ENCODE measurements at places on chromosomes 5 and 9.

DNA sequence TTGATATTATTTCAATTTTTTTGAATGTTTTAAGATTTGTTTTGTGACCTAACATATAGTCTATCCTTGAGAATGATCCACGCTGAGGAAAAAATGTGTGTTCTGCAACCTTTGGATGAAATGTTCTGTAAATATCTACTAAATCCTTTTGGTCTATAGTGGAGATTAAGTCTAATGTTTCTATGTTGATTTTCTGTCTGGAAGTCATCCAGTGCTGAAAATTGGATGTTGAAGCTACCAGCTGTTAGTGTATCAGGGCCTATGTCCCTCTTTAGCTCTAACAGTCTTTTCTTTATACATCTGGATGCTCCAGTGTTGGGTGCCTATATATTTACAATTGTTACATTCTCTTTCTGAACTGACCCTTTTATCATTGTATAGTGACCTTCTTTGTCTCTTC lies 422.3 kb downstream of the TMEM232 start:
- no peak for DNase-seq

GRCh38 chr9:78213712-78214111 lies 22.2 kb upstream of the CEP78 start:
- no peak for DNase-seq

- no peak for DNase-seq
Observed at GRCh38 chr5:147784146-147784987, 1.8 kb upstream of the JAKMIP2 start.

GRCh38 chr9:90996154-90997065 lies 194.8 kb downstream of the SYK start:
- no peak for DNase-seq

DNA sequence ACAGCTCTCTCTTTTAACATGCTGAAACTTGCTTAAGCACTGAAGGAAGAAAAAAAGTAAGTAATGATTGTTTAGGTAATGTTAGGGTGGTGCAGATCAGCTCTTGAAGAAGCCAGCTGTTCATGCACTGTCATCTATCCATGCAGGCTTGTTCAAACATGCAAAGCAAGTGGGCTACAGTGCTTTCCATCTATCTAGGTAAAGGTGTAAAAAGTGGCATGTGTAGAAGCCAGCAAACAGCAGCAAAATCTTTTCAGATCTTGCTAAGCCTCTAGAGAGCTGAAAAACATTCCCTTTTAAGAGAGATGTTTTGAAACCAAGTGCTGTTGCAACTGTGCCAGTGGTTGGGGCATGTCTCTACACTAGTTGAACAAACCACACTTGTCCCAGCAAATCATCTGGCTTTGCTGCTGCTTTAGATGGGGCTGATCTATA lies 214.4 kb downstream of the EFNA5 start:
- no peak for DNase-seq

DNA sequence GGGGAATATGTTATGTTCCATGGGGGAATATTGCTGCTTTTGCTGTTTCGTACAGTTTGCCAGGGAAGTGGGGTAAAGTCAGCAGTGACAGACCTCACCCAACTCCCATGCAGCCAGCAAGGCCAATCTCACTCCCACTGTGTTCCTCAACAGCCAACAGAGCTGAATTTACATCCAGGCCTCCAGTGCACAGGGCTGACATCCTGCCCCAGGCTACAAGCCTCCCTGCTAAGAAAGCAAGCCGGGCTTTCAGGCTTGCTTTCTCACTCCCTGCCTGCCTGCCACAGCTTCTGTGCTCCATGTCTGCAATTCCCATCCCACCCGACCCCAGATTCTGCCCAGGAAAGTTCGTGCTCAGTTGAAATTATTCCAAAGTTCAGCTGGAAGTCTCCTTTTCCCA lies 25.5 kb upstream of the SNCAIP start:
- no peak for DNase-seq

GRCh38 chr9:12934545-12935272 lies 159.9 kb downstream of the LURAP1L start:
- no peak for DNase-seq

DNA sequence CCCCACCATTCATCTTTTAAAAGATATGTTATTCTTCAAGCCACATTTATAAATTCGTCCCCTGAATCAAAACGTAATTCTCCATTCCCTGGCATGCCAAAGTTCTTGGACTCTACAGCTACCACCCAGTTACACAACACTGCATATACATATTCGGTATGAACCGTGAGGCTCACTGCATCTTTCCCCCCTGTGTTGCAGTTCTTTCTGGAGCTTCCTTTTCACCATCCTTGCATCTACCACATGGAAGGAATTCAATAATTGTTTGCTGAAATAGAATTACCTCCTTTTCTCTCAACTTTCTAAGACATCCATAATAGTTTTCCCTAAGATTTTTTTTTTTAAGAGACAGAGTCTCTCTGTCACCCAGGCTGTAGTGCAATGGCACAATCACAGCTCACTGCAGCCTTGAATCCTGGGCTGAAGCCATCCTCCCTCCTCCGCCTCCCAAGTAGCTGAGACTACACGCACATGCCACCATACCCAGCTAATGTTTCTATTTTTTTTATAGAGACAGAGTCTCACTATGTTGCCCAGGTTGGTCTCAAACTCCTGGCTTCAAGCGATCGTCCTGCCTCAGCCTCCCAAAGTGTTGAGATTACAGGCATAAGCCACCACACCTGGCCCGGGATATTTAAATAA lies 3.3 kb downstream of the LPAR1 start:
- no peak for DNase-seq

DNA sequence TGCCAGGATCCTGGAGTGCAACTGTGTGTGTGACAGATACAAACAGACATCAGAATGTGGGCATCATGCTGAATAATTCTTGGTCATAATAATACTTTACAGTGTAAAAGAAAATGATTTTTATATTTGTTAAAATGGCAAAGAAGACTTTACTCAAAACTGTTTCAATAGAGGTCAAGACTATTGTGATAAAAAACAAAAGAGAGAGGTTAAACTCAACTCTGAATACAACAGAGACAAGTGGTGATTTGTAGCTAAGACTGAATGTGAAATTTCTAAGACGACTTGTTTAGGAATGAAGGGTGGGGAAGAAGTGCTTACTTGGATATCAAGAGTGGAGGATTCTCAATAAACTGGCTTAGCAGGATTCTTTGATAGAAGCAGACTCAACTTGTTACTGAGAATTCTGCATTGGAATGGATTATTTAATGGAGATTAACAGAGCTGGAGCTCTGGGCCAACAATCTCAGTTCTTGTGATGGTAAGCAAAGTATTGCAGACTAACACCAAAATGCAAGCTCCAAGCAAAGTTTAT lies 457.4 kb upstream of the CDH18 start:
- DNase-seq, result no peak

DNA sequence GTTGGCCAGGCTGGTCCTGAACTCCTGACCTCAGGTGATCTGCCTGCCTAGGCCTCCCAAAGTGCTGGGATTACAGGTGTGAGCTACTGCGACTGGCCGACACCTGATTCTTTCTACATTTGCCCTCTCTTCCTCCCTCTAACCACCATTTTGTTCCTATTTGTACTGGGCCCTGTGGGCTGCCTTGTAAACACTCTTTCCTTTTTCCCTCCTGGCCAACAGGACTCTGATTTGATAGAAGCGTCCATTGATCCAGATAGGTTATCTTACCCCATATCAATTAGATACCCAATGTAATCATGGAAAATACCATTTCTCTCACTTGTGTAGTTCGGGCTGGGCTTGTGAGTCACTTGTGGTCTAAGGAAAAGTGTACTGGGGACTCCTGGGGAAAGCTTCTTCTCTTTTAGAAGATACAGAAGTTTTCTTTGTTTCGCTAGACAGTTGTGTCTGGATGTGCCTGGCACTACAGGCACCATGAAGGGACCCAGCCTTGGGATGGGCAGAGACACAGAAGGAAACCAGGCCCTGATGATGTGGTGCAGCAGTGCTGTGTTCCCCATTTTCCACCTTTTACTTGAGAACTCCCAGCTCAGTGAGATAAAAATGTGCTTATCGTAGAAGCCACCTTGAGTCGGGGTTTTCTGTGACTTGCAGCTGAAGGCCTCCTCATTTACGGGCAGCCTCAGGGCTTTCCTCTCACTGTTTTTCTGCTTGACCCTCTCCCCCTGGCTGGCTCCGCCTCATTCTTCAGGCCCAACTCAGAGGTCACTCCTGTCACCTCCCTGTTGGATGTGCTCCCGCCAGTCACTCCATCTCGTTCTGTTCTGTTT lies 32.8 kb upstream of the CPEB4 start:
- no peak for DNase-seq

GRCh38 chr5:165325221-165325620 lies 1819.8 kb downstream of the MAT2B start:
- no peak for DNase-seq

GRCh38 chr5:136374003-136374402 lies 8.7 kb upstream of the TRPC7 start:
- no peak for DNase-seq

DNA sequence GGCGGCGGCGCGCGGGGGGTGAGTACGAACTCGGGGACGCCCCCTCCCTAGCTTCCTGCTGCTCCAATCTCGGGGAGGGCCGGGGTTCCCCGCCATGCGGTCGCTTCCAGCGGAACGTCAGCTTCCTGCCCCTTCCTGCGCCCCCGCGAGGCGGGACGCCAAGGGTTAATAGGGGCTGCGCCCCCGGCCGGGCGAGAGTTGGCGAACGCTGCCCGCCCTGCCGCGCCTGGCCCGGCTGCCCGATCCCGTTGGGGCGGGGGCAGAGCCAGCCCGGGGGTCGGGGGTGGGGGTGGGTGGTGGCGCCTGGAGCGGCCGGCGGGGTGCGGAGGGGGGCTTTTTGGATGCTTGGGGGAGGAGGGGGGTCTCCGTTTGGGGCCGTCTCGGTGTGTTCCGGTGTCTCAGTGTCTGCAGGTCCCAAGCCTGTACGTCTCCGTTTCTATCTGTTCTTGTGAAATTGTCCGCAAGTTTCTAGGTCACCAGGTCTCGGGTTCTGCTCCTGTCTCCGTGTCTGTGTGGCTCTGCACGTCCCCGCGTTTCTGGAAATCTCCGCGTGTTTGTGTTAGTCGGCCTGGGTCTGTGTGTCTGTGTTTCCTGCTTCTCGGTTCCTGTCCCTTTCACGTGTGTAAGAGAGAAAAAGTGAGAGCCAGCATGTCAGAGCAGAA lies 789 bp downstream of the COL27A1 start:
- no peak for DNase-seq

DNA sequence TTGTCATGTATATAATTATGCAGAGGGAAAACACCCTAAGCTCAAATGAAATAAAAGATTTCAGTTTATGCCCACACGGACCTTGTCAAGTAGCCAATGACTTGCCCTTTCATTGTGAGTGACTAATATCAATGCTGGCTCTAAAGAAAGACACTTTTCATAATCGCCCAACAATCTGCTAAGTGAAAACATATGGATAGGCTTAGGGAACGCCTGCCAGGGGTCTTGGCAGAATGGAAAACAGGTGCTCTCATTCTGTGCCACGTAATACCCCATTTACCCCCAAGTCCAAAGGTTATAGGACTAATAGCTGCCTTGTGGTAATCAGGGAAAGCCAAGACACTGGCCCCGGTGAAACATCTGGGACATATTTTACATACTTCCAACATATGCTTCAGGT lies 157.7 kb downstream of the SLF1 start:
- DNase-seq, result no peak

GRCh38 chr9:1454616-1455347 lies 404.6 kb downstream of the DMRT2 start:
- DNase-seq, result no peak

DNA sequence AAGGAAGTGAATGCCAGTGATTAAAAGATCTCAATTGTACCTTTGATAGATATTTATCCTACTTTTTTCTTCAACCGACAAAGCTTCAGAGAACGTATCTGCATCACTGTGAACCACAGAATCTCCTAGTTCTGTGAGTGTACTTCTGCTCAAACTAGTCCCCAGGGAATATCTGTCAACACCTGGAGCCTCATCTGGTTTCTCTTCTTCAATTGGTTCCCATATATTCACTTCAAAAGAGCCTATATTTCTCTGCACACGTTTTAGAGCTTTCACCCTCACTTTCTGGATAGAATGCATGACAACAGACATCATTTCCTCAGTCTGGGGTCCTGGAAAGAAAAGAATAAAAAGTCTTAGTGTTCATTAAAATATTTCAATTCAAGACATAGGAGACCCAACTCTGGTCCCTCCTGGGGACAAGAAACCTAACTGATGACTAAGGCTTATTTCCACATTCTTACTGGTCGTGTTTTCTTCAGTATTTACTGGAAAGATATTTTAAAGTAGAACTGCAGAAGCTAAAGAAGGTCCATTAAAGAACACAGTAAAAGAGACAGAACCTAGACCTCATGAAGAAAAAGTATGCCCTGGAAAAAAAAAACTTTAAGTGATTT lies 64.3 kb downstream of the CPLANE1 start:
- no peak for DNase-seq

DNA sequence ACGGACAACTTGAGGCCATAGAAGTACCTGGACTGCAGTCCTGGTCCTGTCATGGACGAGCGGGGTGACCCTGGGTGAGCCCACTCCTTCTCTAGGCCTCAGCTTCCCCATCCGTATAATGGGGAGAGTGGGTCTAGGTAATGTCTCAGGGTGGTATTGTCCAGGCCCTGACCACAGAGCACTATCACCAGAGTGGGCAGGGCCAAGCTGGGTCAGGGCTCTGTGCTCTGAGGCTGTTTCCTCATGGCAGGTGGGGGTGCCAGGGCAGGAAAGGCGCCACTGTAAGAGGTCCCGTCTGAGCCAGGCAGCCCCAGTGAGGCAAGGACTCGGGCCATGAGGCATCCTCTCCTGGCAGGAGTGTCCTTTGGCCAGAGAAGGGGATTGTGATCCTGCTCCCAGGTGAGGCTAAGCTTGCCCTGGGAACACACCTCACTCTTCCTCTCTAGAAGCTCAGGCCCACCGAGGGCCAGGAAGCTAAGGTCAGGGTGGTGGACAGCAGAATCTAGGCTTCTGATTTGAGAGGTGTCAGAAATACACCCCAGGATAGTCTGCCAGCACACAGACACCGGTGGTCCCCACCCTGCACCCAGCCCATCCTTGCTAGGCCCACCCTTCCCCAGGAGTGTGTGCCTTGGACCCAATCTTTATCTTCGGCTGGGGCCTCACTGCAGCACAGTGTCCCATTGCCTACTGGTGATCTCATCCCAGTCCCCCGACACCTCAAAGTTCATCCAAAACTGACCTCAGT lies 1.5 kb upstream of the MYOZ3 start:
- DNase-seq, result no peak

GRCh38 chr5:87122151-87122977 lies 145.3 kb upstream of the RASA1 start:
- no peak for DNase-seq

- no peak for DNase-seq
Observed at GRCh38 chr9:133701321-133701980, 36.7 kb downstream of the SARDH start.

- no peak for DNase-seq
Observed at GRCh38 chr9:37508135-37508833, 22.5 kb downstream of the POLR1E start.

GRCh38 chr5:119078861-119079260 lies 8.0 kb downstream of the DMXL1 start:
- DNase-seq, result no peak

Data from BJ (cell line).